ENCODE measurements at places on chromosomes 12 and 14.

GRCh38 chr12:3491938-3492792, 1.2 kb downstream of the PRMT8 start:
- peak; percentile 35 for DNase-seq

- peak; percentile 60 for DNase-seq
Observed at GRCh38 chr12:123131879-123132402, 18.9 kb downstream of the PITPNM2 start.

DNA sequence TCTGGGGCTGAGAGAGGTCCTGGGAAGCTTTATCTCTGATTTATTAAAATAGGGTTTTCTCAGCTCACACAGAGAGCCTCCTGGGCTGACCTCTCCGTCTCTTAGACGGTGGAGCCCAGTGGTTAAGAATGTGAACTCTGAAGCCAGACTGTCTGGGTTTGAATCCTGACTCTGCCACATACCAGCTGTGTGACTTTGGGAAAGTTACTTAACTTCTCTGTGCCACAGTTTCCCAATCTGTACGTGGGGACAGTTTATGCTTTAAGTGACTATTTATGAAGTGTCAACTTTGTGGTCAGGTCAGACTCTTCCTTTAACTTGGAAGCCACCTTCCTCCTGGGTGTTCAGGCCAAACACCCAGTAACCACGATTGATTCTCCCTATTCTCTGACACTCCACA, 290.9 kb downstream of the AACS start:
- DNase-seq, result no peak

- DNase-seq, result no peak
Observed at GRCh38 chr12:65803251-65803650, 21.0 kb upstream of the HMGA2 start.

DNA sequence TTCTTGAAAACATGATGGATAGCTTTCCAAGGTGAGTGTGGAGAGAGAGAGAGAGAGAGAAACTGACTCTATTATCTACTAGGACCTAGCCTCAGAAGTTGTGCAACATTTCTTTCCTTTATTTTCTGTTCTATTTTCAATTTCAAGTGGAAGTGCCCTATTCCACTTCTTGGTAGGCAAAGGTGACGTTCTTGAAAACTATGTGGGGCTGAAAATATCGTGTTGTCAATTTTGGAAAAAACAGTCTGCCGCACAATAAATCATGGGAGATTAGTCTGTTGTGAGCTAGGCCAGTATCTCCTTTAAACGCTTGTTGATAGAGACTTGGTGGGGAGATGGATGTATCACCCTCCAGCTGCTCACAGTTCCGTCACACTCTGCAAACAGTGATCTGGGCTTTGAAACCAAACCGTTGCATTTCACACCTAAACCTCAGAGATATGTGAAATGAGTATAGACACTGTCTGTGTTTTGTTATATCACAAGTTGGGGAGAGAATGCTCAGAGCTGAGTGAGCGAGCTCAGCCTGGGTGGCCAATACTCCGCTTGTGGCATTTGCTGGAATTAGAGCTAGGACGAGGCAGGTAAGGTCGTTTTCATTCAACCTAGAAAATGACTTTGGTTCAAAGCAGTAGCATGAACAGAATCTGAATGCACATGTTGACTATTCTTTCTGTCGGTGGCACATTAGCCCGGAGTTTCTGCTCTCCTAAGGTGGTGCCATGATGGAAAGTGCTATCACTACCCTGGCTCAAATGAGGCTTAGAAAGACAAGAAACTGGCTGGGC, 75.1 kb upstream of the ST8SIA1 start:
- no peak for DNase-seq

DNA sequence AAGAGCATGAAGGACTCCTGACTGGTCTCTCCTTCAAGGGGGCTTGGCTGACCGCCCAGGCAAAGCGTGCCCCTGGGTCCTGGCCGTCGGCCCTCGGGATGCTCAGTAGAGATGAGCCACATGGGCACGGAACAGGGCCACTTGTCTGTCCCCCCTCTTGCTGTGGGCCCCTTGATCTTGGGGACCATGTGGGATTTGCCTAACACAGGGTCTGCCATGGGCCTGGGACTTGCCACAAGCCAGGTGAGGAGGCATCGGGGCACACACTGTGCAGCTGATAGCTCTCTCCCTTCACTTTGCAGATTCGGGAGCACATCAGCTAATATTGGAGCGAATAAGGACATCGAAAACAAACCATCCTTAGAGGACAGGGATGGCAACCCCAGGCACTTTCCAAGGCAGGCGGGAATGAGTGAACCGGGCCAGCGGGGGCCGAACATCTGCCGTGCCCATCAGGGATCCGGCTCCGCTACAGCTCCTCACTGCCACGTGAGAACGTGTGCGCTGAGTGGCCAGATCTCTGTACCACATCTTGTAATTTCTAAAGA, 88.1 kb downstream of the PIWIL1 start:
- DNase-seq, result no peak

Measured in large intestine (tissue), 12 donors.